Stimulated activated CD8-positive, alpha-beta memory T cell treated with anti-CD3 and anti-CD28 coated beads, Interleukin-4, amount 100 ng/mL, for 4 hours (primary cell): ENCODE measurements at places on chromosomes 11 and 22.

DNA sequence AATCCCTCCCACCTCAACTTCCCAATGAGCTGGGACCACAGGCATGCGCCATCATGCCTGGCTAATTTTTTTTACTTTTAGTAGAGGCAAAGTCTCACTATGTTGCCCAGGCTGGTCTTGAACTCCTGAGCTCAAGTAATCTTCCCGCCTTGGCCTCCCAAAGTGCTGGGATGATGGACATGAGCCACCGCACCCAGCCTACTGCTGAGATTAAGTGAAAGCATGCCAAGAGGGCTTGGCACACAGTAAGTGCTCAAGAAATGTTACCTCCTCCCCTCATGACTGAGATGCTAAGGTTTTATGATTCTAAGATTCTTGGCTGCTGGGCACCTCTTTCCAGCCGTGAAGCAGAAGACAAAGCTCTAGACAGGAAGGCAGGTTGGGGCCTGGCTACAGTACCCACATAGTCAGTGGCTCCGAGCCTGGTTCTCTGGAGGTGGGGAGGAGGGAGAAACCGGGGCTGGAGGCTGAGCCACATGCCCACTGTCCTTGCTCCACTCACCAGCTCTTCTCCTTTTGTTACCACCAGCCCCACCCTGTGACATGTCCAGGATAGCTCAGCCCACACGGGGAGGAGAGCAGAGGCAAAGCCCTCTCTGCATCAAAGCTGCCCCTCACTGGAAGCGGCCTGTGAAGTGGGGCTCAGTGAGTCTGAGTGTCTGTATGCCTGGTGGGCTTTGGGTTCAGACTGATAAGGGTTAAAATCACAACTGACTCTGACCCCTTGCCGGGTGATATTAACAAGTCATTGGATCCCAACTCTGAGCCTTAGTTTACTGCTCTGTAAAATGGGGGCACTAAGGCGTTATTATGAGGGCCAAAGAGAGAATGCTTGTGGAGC, 12.9 kb downstream of the ARHGEF17 start:
- DNase-seq, result no peak

DNA sequence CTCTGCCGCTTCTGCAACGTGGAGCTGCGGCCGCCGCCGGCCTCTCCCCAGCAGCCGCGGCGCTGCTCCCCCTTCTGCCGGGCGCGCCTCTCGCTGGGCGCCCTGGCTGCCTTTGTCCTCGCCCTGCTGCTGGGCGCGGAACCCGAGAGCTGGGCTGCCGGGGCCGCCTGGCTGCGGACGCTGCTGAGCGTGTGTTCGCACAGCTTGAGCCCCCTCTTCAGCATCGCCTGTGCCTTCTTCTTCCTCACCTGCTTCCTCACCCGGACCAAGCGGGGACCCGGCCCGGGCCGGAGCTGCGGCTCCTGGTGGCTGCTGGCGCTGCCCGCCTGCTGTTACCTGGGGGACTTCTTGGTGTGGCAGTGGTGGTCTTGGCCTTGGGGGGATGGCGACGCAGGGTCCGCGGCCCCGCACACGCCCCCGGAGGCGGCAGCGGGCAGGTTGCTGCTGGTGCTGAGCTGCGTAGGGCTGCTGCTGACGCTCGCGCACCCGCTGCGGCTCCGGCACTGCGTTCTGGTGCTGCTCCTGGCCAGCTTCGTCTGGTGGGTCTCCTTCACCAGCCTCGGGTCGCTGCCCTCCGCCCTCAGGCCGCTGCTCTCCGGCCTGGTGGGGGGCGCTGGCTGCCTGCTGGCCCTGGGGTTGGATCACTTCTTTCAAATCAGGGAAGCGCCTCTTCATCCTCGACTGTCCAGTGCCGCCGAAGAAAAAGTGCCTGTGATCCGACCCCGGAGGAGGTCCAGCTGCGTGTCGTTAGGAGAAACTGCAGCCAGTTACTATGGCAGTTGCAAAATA, 816 bp downstream of the PDE3B start:
- DNase-seq, result no peak

DNA sequence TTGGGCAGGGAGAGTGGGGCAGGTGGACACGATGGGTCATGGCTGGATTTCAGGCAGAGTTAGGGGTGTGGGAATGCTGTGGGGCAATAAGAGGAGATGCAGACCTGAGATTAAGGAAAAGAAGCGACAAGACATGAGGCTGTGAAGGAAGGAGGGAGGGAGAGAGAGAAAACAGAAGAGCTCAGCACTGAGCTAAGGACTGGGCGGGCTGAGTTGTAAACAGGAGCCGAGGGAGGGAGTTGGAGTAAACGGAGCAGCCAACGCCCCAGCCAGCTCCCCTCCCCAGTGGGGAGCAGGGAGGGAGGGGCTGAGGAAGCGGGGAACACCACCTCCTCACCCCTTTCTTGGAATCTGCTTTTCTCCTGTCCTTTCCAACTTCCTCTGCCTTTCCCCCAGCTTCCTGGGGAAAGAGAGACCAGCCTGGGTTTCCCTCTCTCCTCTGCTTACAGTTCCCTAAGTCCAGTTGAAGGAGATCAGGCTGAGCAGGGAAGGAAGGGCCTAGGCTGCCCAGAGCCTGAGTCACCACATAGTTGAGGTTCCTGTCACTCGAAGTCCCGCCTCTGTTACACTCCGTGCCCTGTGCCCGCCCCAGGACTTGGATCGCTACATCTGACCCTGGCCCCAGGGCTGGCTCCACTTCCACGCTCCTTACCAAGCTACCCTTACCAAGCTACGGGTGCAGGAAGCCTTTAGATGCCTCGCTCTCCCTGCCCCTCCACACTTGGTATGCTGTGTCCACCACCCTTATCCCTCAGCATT, 6.7 kb upstream of the AHNAK start:
- no peak for DNase-seq

DNA sequence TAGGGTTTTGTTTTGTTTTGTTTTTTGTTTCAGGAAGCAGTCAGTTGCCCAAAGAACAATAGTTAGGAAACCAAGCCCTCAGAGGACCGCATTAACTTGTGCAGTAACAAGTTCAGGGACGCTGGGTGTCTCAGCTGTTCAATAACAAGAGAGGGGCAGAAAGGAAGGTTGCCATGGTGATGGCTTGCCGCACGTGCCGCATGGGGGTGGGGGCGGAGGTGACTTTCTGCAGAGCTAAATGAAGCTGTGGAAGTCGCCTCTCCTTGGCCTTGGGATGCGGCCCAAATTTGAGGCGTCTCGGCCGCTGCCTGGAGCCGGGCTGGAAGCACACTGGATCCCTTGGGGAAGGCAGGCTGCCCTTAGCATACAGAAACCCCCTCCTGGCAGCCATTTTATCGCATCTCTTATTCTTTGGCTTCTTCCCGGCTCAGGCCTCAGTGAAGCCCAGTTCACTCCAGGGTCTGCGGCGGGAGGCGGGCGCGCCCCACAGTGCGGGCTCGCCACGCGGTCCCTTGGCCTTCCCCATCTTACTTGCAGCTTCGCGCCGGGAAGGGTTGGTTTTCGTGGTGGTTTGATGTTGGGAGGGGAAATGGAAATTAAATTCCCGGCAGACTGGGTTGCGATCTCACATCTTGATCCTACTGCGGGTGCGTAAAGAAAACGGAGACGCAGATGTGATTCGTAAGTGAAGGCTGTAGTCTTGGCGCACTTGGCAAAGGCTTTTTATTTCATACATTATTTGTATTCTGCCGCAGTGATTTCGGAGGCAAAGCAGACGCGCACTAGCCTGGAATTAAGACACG, 94.3 kb downstream of the SLC17A6 start:
- DNase-seq, result no peak

GRCh38 chr11:133386262-133386661, 146.0 kb downstream of the OPCML start:
- DNase-seq, result no peak

- no peak for DNase-seq
These were observed 1.7 kb upstream of the SCO2 start for GRCh38 chr22:50526834-50527801.

DNA sequence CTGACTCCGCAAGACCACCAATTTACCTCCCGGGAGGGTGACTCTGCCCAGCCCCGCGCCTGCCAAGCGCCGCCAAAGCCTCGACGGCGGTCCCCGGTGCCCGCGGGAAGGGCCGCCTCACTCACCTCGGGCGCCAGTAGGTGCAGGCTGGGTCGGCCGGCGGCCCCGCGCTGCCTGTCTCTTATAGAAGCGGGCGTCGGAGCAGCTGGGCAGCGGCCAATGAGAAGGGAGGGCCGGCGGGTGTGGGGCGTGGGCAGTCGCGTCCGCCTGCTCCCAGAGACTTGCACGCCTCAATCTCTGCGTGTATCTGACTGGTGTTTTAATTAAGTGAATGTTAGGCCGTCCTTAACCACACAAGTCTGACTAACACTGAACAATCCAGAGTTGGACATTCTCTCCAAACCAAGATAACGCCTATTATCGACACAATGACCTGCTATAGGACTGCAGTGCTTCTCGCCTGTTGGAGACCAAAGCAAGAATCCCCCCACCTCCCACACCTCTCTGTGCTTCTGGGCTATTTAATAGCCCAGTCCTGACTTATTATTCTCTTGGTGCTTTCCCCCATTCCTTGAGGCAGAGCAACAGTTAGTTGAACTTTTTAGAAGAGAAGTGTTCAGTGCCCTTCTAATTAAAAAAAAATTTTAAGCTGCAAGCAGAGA, at the start of gene TPH1:
Gene TPH1 (minus strand): TSS at position 154 of the 662 bp plus-strand sequence. CDS start 5,507 bp downstream, outside the sequence.
- DNase-seq, result no peak

DNA sequence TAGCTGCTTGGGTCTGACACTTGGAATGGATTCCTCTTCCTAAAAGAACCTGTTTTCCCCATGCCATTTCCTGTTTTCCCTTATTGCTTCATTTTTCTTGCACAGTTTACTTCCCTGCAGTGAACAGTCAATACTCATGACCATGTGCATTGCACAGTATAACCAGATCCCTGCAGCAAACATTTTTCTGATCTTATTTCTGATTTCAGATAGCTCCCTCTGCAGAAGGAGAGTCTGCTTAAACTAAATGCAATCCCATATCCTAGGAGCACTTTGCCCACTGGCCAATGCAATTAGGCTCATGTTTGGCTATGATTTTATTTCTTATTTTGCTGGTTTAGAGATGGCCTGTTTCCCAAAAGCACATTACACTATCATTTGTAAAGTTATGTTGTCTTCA, 96.7 kb upstream of the CD44 start:
- DNase-seq, result no peak

- DNase-seq, result no peak
These were observed 13.0 kb downstream of the GALNT18 start for GRCh38 chr11:11608783-11609232.

- no peak for DNase-seq
These were observed 47.9 kb downstream of the STIM1 start for GRCh38 chr11:3903207-3903896.

- no peak for DNase-seq
These were observed 142.2 kb upstream of the C11orf58 start for GRCh38 chr11:16596231-16596630.

DNA sequence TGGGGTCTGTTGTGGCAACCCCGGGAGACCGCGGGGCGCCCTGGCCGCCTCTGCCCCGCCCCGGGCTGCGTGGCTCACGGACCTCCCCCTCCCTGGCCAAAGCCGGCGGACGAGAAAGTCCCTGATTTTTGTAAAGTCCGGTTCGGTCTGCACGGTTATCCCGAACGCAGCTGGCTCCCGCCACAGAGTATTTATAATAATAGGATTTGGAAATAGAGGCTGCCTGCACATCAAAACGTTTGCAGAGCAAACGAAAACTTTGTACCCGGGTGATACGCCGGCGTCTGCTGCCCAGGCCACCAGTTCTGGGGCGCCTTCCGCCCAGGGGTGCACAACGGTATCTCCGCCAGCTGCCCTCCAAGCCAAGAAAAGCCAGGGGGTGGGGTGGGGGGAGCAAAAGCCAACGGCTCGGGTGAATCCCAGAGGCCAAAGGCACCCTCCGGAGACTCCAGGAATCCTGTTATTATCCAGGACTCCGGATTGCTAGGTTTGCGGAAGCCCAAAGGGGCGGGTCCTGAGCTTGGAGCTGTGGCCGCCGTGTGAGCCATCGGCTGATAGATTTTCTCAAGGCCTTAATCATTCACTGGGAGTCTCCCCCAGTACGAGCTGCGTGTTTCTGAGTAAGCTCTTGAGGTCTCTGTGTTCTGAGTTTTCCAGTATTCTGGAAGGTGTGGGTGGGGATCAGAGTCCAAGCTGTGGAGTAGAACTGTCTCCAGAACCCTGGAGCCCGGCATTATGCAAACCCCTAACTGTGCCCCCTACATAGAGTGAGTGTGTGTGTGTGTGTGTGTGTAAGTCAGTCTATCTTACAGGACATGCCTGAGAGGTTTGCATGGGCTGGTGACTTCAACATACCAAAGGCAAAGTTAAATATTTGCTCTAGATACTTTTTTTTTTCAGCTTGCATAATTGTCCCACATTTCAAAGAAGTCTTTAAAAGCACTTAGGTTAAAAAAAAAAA, 673 bp upstream of the SHANK2 start:
- DNase-seq, result no peak

DNA sequence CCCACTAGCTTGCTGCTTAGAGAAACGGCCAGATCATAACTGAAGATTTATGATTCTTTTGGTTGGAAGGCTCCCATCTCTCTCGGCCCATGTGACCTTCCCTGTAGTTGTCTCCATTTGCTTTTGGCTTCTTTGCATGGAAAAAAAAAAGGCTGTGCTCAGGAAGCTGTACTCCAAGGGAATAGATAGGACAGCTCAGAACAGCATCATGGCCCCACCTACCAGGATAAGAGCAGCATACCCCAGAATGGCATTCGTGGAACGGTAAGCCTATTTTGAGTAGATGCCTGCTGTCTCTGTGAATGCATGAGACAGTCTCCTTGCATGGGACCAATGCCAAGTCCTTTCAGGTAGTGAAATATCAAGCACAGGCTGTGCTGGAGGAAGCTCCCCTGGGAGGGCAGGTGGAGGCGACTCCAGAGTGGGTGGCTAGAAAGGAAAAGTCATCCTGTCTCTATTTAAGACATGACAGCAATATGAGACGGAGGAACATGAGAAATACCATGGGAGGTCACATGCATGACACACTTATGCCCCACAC, 94.1 kb upstream of the AMOTL1 start:
- no peak for DNase-seq

DNA sequence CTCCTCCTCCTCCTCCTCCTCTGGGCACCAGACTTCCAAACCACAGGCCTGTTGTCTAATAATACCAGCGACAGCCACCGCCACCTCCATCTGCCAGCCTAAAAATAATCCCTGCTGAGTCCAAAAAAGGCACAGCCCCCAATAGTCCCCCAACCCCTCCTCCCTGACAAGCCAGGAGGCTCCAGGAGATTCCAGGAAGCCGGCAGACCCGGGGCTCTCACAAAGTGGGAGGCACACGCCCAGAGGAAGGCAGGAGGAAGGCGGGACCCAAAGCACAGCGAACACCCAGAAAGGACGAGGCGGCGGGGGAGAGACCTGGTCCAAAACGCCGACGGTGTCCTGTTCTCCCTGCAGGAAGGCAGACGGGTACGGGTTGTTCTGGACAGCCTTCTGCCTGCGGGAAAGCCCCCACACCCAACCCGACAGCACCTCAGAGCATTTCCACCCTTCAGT, 5.9 kb downstream of the IGSF9B start:
- DNase-seq, result no peak
